ENCODE measurements at places on chromosomes 2 and 18.

GRCh38 chr2:158755310-158756087, 39.6 kb upstream of the DAPL1 start:
- DNase-seq, result no peak

GRCh38 chr18:54323970-54324369, 33.7 kb downstream of the STARD6 start:
- DNase-seq, result no peak

GRCh38 chr2:49162151-49162550, 7.8 kb upstream of the FSHR start:
- DNase-seq, result no peak

GRCh38 chr2:25421820-25422411, 80.2 kb upstream of the DNMT3A start:
- DNase-seq, result no peak

GRCh38 chr2:182814380-182814779, 52.1 kb downstream of the FRZB start:
- DNase-seq, result no peak

- DNase-seq, result no peak
These were observed 124.3 kb downstream of the RIF1 start for GRCh38 chr2:151534001-151534400.

DNA sequence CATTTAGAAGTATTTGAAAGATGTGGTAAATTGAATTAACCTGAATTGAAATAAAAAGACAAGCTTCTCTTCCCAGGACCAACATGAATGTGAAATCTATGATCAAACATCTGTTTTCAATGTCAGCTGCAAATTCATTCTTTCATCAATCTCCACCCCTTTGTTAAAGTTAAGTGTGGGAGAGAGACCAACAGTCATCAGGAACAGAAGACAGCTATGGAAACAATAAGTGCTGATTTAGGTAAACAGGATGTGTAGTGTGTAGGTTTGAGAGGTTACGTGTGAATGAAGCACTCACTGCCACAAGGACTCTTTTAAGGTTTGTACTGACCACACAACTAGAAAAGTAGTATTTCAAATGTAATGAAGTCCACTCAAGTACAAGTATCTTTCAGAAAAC, 1659.8 kb upstream of the CELF4 start:
- no peak for DNase-seq

- no peak for DNase-seq
These were observed 13.8 kb upstream of the KCNS3 start for GRCh38 chr2:17864676-17865075.

- no peak for DNase-seq
These were observed 316.2 kb upstream of the MGAT5 start for GRCh38 chr2:133937669-133938068.

DNA sequence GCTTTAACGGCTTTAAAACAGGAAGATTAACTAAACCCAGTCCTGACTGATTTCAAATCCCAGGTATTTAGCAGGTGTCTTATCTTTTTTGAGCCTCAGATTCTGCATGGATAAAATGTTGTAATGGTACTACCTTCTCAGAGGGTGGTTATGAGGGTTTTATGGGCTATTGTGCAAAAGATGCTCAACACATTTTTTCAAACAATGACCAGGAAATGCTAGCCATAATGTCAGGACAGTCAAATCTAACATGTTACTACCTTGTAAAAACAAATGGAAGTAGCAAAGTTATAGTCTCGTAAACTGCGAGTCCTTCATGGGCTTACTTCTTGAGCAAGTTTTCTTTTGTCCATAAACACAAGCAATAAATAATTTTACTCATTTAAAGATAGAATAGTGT, 162.1 kb upstream of the TFPI start:
- no peak for DNase-seq

GRCh38 chr2:96873651-96874096, 3.8 kb upstream of the SEMA4C start:
- no peak for DNase-seq

- no peak for DNase-seq
These were observed 83.6 kb downstream of the SESTD1 start for GRCh38 chr2:179181002-179181401.

- no peak for DNase-seq
These were observed 14.8 kb upstream of the CWC22 start for GRCh38 chr2:180021850-180022249.

- DNase-seq, result no peak
These were observed 282.9 kb upstream of the SLC8A1 start for GRCh38 chr2:40734797-40735196.

DNA sequence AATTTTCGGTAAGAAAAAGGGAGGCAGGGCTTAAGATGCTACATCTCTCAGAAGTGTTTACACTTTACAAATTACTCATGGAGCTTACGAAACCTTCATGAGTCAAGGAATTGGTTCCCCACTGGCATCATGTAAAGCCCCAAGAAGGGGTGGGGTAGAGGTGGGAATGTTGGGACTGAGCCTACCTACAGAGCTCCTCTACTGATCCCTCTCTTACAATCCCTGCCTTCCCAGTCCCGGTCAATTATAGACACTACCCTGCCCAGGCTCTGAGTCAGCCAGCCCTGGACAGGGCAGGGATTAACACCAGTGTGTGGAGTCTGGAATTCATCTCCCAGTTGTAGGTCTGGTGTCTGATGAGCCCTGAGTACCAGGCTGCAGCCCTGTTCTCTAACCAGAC, 248.9 kb downstream of the PAX3 start:
- no peak for DNase-seq
